ENCODE measurements at places on chromosomes 7 and 10. TPM values are rescaled to one million over a fixed set of nuclear protein-coding genes. Genes with fewer than 3 reads are reported as not detected.

DNA sequence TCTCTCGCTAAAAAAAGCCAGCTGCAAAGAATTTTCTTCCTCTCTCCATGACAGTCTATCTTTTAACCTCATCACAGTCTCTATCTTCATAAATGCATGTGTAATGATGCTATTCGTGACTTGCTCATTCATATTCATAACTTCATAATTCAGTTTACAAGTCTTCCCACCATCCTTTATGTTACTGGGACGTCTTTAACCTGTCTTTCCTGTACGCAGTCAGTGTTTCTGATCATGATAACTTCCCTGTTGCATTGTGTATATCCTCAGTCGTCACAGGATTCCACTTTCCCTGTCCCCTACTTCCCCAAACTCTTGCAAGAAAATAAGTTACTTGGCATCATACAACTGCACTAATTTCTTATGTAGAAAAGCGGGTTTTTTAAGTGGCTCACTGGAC, 165.6 kb upstream of the ASAH2 start:
- peaks cover 28% of the 10 kb centered on the region for H3K4me1 ChIP-seq
- no peak overlapping the region for H3K27ac ChIP-seq
- no peaks in the 10 kb centered on the region for H3K27me3 ChIP-seq
- no peak for DNase-seq
- H3K4me3 ChIP-seq: no peak overlapping the region

GRCh38 chr10:88848499-88848898, 3.1 kb downstream of the ANKRD22 start:
- H3K36me3 ChIP-seq: no peaks in the 10 kb centered on the region
- peak overlapping the region; percentile 76 for H3K27ac ChIP-seq
- DNase-seq: no peak
- no peak overlapping the region for H3K4me3 ChIP-seq
- peaks cover 13% of the 10 kb centered on the region for H3K27me3 ChIP-seq

DNA sequence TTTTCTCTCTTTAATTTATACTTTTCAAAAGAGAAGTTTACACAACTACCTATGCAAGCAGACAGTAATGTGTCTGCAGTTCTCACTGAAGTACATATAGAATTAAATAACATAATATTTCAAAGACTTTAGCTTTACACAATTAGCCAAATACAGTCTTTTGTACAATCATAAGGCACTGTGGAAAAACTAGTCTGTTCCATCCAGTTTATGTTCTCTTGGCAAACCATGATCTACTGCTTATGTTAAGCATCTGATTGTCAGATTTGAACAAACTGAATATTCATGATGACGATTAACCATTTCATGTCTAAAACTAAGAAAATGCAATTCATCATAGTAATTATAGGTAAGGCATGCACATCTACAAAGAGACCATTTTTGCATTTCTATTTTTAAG, 842 bp downstream of the SEMA3A start:
- H3K4me3 ChIP-seq: no peak overlapping the region
- H3K36me3 ChIP-seq: no peaks in the 10 kb centered on the region
- no peaks in the 10 kb centered on the region for H3K27me3 ChIP-seq
- no peak for DNase-seq
- H3K27ac ChIP-seq: no peak overlapping the region
- H3K4me1 ChIP-seq: peaks cover 22% of the 10 kb centered on the region

GRCh38 chr10:99730026-99730425, 1.9 kb downstream of the COX15 start:
- DNase-seq: no peak
- H3K27ac ChIP-seq: no peak overlapping the region
- H3K27me3 ChIP-seq: no peaks in the 10 kb centered on the region
- no peak overlapping the region for H3K4me3 ChIP-seq
- peaks cover 21% of the 10 kb centered on the region for H3K4me1 ChIP-seq

Gene FAM25A
- not detected for total RNA-seq

Gene PRKRIP1
- total RNA-seq: 22.6 TPM

DNA sequence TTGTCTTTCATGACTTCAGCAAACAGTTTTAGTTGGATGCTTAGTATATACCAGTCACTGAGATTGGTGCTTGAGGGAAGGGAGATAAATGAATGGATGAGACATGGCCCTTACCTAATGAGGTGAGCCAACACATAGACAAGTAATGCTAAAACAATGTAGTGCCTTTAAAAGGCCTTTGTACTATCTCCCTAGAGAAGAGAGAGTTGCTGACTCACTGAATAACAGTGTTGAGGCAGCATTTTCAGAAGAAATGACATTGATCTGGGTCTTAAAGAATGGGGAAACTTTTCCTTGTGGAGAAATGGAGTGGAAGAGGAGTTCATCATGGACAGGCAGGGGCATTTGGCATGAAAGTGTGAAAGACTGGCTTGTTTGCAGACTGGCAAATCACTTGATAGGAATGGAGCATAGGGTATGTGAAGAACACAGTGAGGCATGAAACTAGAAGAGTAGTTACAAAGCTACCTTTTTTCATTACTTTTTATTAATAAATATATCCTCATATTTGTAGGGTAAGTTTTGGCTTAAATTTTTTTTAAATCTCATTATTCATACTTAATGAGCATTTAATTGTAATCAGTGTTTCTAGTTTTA, 91.2 kb downstream of the KAT6B start:
- H3K27ac ChIP-seq: no peak overlapping the region
- peaks cover 9% of the 10 kb centered on the region for H3K36me3 ChIP-seq
- peaks cover 25% of the 10 kb centered on the region for H3K4me1 ChIP-seq
- no peak for DNase-seq
- H3K4me3 ChIP-seq: no peak overlapping the region
- H3K27me3 ChIP-seq: no peaks in the 10 kb centered on the region

GRCh38 chr10:1045415-1045814, 3.5 kb downstream of the IDI1 start:
- DNase-seq: no peak
- H3K4me3 ChIP-seq: peak overlapping the region; percentile 71
- peaks cover 51% of the 10 kb centered on the region for H3K36me3 ChIP-seq
- no peaks in the 10 kb centered on the region for H3K27me3 ChIP-seq

Gene VOPP1
- total RNA-seq: 67.2 TPM

Gene VPS50
- 18.0 TPM for total RNA-seq

- peaks cover 15% of the 10 kb centered on the region for H3K36me3 ChIP-seq
- no peak for DNase-seq
- no peak overlapping the region for H3K4me3 ChIP-seq
- peaks cover 2% of the 10 kb centered on the region for H3K4me1 ChIP-seq
- no peak overlapping the region for H3K27ac ChIP-seq
Measured at GRCh38 chr10:5876181-5876768, 13.4 kb downstream of the ANKRD16 start.

DNA sequence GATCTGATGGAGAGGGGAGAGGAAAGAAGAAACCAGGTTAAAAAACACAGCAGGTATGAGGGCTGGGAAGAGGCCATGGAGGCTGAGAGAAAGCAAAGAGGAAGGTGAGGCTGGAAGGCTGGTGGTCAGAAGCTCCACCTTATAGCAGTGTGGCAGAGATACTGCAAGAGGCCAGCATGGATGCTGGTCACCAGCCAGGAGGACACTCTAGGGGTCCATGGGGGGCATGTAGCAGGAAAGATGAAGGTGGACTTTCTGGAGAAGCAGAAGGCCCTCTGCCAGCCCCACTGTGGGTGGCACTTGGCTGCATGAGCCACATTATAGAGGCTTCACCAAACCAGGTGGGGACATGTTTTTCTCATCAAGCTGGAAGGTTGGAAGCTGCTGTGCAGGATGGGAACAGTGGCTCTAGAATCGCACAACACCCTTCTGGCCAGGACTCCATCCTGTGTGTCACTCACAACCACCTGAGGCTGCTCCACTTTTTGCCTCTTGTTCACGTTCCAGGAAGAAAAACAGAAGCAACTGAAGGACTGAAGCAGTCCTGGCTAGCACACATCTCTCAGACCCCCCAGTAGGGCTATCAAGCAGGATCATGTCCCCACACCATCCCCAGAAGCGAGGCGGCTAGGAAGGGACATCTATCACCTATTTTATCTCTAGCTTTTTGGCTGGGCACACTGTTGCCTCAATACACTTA, 587.5 kb upstream of the MGMT start:
- H3K36me3 ChIP-seq: no peaks in the 10 kb centered on the region
- H3K4me3 ChIP-seq: no peak overlapping the region
- no peak overlapping the region for H3K27ac ChIP-seq
- DNase-seq: no peak
- peaks cover 7% of the 10 kb centered on the region for H3K27me3 ChIP-seq

DNA sequence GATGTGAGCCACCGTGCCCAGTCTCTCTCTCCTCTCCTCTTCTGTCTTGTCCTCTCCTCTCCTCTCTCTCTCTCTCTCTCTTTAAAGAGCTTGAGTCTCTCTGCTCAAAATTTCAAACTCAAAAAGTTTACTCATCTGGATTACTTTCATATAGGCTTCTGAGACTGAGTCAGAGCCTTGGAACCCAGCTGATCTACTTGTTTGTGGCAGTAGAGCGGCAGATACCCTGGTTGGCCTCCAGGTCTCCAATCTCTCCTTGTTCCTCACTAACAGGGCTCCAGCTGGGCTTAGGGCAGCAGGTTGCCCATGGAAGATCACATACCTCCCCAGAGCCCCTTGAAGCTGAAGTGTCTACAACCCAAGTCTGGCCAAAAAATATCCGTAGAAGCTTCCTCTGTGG, 51.0 kb downstream of the HHEX start:
- no peak overlapping the region for H3K27ac ChIP-seq
- H3K27me3 ChIP-seq: peaks cover 11% of the 10 kb centered on the region
- no peak overlapping the region for H3K4me3 ChIP-seq
- no peaks in the 10 kb centered on the region for H3K36me3 ChIP-seq
- no peaks in the 10 kb centered on the region for H3K4me1 ChIP-seq
- no peak for DNase-seq

- H3K36me3 ChIP-seq: no peaks in the 10 kb centered on the region
- DNase-seq: no peak
- no peak overlapping the region for H3K27ac ChIP-seq
- peaks cover 15% of the 10 kb centered on the region for H3K4me1 ChIP-seq
- peaks cover 50% of the 10 kb centered on the region for H3K27me3 ChIP-seq
Measured at GRCh38 chr7:90599038-90599437, 2.9 kb downstream of the CDK14 start.

Gene ANTXRL
- total RNA-seq: not detected

DNA sequence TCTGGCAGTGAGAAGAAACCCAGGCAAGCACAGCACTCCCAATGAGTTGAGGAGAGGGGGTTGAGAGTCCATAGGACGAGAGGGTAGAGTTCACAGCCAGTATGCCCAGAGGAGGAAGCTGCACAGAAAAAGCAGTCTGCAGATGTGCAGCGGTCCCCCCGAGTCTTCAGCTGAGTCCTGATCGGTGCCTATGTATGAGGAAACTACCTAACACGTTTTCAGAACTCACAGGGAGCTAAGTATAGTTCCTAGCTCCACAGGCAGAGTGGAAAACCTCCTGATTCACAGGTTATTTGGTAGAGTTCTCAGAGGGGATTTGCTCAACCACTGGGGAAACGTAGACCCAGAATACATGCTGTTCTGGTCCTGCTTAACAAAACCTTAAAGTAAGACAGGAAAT, 271.3 kb upstream of the CNTNAP2 start:
- no peaks in the 10 kb centered on the region for H3K36me3 ChIP-seq
- H3K27ac ChIP-seq: no peak overlapping the region
- H3K4me1 ChIP-seq: no peaks in the 10 kb centered on the region
- H3K27me3 ChIP-seq: no peaks in the 10 kb centered on the region
- no peak for DNase-seq
- H3K4me3 ChIP-seq: no peak overlapping the region

DNA sequence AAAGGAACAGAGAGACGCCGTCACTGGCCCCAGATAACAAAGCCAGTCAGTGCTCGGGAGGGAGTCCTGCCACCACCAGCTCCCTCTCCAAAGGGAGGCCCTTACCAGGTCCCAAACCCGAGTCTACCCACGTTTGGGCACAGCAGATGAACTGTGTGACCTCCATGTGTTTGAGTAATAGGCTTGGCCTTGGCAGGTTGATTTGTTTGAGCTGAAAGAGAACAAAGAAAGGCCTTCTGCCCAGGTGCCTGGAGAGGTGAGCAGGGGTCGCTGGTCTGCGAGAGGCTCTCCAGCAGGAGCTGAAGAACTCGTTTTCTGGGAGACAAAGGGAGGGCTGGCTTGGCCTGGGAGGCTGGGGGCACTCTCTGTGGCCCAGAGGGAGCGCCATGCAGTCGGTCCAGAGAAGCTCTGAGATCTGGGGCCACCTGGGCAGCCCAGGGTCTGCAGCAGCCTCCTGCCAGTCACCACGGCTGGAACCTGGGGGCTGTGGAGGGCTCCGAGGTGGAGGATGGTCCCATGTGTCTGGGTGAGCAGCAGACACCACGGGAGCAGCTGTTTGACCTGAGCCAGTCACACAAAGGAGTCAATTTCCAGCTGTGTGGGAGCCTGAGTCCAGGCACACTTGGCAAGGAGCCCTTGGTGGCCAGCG, 99.7 kb downstream of the PAXIP1 start:
- no peaks in the 10 kb centered on the region for H3K36me3 ChIP-seq
- no peak overlapping the region for H3K27ac ChIP-seq
- DNase-seq: no peak
- no peak overlapping the region for H3K4me3 ChIP-seq

DNA sequence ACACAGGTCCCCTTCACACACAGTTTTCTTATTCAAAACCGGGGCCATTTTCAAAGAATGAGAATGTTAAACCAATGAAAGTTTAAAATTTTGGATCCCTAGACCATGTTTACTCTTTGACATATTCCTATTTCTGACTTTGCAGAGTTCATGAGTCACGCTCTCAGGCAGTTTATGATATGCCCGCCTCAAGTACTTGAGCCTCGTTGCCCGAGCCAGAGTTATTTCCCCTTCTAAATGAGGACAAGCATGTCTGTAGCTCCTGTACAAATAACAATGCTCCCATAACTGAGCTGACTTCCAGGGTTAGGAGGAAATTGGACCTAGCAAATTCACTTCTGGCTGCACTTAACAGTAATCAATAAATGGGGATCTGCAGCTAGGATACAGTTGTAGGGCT, 87.9 kb upstream of the PDE1C start:
- H3K36me3 ChIP-seq: no peaks in the 10 kb centered on the region
- H3K4me1 ChIP-seq: no peaks in the 10 kb centered on the region
- no peak for DNase-seq
- no peak overlapping the region for H3K4me3 ChIP-seq
- H3K27ac ChIP-seq: no peak overlapping the region

Gene ACSM6
- total RNA-seq: not detected

Gene UNCX
- total RNA-seq: not detected

- H3K27me3 ChIP-seq: no peaks in the 10 kb centered on the region
- DNase-seq: no peak
- peaks cover 8% of the 10 kb centered on the region for H3K36me3 ChIP-seq
- no peak overlapping the region for H3K4me3 ChIP-seq
Measured at GRCh38 chr7:155694851-155695250, 50.4 kb downstream of the RBM33 start.

- peaks cover 69% of the 10 kb centered on the region for H3K36me3 ChIP-seq
- no peak overlapping the region for H3K27ac ChIP-seq
- no peak for DNase-seq
- no peaks in the 10 kb centered on the region for H3K4me1 ChIP-seq
- H3K4me3 ChIP-seq: no peak overlapping the region
- no peaks in the 10 kb centered on the region for H3K27me3 ChIP-seq
Measured at GRCh38 chr10:78000956-78001472, 28.3 kb downstream of the POLR3A start.

Gene CPVL
- total RNA-seq: not detected

Gene SFTPA1
- total RNA-seq: not detected

Gene NXPH1
- not detected for total RNA-seq
